Stomach (tissue), 19 donors: ENCODE measurements at places on chromosomes 7 and 10. TPM values are rescaled to one million over a fixed set of nuclear protein-coding genes. Genes with fewer than 3 reads are reported as not detected.

- no peak overlapping the region for H3K4me3 ChIP-seq
- H3K27me3 ChIP-seq = no peaks in the 10 kb centered on the region
- H3K36me3 ChIP-seq = peaks cover 63% of the 10 kb centered on the region
- no peak overlapping the region for H3K27ac ChIP-seq
- H3K4me1 ChIP-seq = no peaks in the 10 kb centered on the region
Observed at GRCh38 chr10:3111621-3112163, 44.3 kb downstream of the PFKP start.

- peaks cover 19% of the 10 kb centered on the region for H3K4me1 ChIP-seq
- H3K27me3 ChIP-seq = no peaks in the 10 kb centered on the region
- no peak overlapping the region for H3K27ac ChIP-seq
- H3K4me3 ChIP-seq = no peak overlapping the region
- H3K36me3 ChIP-seq = no peaks in the 10 kb centered on the region
- DNase-seq = no peak
Observed at GRCh38 chr7:1945558-1945957, 275.5 kb downstream of the ELFN1 start.

DNA sequence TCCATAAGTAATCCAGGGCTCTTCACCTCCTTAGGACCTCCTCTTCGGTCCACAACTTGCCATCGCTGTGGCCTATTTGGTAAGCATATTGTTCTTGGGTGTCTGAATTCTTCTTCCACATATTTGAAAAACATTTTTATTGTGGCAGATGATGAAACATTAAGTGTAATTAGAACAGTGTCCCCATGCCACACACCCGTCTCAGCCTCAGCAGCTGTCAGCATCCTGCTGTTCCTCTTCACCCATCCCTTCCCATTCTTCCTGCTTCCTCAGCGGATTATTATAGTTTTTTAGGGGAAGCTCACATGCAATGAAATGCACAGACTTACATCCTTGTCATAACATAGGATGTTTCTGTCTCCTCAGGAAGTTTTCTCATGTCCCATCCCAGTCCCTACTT lies 20.1 kb downstream of the TDRD1 start:
- no peak overlapping the region for H3K4me3 ChIP-seq
- no peaks in the 10 kb centered on the region for H3K4me1 ChIP-seq
- no peaks in the 10 kb centered on the region for H3K36me3 ChIP-seq

GRCh38 chr7:23654508-23654907 lies 25.5 kb upstream of the FAM221A start:
- H3K36me3 ChIP-seq = no peaks in the 10 kb centered on the region
- H3K27me3 ChIP-seq = no peaks in the 10 kb centered on the region
- peak; percentile 5 for DNase-seq
- H3K4me1 ChIP-seq = no peaks in the 10 kb centered on the region

DNA sequence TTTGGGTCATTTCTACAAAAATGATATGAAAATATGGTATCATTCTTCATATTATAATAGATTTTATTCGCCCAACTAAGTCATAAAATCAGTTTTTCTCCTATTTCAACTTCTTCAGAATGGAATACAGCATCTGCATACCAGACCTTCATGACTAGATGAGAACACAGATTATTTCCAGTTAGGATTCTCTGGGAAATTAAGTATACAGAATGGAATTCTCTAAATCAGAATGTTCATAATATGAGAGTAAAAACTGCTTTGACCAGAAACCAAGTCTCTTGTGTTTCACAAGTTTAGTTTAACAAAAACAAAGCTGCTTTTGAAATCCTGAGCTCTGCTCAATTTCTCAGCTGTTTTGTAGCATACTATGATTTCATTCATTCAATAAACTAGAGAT lies 160.3 kb upstream of the SEMA3A start:
- no peak for DNase-seq
- no peak overlapping the region for H3K27ac ChIP-seq
- H3K27me3 ChIP-seq = no peaks in the 10 kb centered on the region
- no peaks in the 10 kb centered on the region for H3K4me1 ChIP-seq
- no peaks in the 10 kb centered on the region for H3K36me3 ChIP-seq

- no peaks in the 10 kb centered on the region for H3K36me3 ChIP-seq
- H3K4me1 ChIP-seq = peaks cover 5% of the 10 kb centered on the region
- no peaks in the 10 kb centered on the region for H3K27me3 ChIP-seq
- no peak overlapping the region for H3K4me3 ChIP-seq
Observed at GRCh38 chr7:14900051-14900450, 2.5 kb downstream of the DGKB start.

DNA sequence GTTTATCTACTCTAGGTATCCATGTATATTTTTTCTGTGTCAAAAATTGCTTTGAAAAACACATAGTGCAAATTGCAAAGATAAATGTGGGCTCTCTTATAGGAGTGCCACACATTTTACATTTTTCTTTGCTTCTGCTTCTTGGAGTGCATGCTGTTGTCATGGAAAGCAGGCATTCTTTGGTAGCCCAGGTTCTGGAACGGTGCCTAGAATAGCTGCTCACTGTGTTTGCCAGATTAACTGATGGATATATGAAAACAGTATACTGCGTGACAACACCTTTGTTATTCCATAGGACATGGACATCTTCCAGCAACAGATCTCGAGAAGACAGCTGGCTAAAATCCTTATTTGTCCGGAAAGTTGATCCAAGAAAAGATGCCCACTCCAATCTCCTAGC lies 13.4 kb downstream of the NIPSNAP2 start:
- no peak overlapping the region for H3K4me3 ChIP-seq
- peak; percentile 37 for DNase-seq
- no peaks in the 10 kb centered on the region for H3K27me3 ChIP-seq
- no peaks in the 10 kb centered on the region for H3K4me1 ChIP-seq
- no peak overlapping the region for H3K27ac ChIP-seq

DNA sequence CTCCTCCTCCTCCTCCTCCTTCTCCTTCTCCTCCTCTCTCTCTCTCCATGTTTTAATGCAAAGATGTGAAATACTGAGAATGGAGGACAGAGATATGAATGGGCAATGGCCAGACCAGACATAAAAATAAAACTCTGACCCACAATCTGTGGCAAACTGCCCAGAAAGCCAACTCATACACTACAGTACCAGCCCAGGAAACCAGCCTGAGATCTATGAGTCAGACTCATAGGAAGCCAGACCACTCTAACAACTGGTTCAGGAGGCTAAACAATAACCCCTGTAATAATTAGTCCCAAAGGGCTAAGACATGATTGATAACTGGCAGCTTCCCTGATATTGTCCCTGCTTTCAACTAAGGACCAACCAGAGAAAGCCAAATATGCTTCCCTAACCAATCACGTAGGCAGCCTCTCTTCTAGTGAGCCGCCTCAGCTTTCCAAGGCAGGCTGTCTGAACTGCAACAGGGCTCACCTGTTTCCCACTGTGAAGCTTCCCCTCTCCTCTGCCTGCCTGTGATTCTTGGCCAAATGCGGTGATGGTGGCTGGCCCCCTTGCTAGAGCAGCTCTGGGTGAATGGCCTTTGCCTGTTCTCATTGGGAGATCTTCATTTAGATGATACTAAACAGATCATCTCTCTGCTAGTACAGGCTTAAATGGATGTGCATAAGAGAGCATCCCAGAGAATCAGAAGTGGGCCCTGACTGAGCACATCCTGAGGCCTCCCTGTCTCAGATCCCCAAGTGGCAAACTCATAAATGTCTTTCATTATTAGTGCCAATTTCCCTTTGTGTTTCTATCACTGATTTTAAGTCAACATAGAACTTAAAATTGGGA lies 817.6 kb downstream of the TNS3 start:
- H3K4me3 ChIP-seq = no peak overlapping the region
- no peaks in the 10 kb centered on the region for H3K36me3 ChIP-seq
- H3K27ac ChIP-seq = no peak overlapping the region
- H3K4me1 ChIP-seq = no peaks in the 10 kb centered on the region
- DNase-seq = peak; percentile 74

The FBXO24 gene
- 0.37 TPM for total RNA-seq

The ANKRD1 gene
- not detected for total RNA-seq

The C10orf62 gene
- not detected for total RNA-seq

The PRPS1L1 gene
- not detected for total RNA-seq
